M059J (cell line): ENCODE measurements at places on chromosomes 2 and 18.

DNA sequence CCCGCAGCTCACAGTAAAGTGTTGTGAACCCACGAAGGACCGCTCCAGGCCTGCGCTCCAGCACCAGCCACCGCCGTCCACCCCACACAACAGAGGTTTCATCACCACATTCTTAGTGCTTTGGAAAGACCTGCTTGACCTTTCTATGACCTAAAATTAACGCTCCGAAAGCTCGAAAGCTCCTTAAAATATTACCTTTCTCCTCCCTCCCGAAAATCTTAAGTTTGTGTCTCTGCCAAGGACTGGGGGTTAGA lies 149.2 kb downstream of the TWIST2 start:
- DNase-seq, result no peak

- DNase-seq, result peak; percentile 40
Observed at GRCh38 chr2:45452866-45453265, 158.2 kb downstream of the SRBD1 start.

GRCh38 chr2:196887431-196887830 lies 39.1 kb downstream of the PGAP1 start:
- DNase-seq, result peak; percentile 4

DNA sequence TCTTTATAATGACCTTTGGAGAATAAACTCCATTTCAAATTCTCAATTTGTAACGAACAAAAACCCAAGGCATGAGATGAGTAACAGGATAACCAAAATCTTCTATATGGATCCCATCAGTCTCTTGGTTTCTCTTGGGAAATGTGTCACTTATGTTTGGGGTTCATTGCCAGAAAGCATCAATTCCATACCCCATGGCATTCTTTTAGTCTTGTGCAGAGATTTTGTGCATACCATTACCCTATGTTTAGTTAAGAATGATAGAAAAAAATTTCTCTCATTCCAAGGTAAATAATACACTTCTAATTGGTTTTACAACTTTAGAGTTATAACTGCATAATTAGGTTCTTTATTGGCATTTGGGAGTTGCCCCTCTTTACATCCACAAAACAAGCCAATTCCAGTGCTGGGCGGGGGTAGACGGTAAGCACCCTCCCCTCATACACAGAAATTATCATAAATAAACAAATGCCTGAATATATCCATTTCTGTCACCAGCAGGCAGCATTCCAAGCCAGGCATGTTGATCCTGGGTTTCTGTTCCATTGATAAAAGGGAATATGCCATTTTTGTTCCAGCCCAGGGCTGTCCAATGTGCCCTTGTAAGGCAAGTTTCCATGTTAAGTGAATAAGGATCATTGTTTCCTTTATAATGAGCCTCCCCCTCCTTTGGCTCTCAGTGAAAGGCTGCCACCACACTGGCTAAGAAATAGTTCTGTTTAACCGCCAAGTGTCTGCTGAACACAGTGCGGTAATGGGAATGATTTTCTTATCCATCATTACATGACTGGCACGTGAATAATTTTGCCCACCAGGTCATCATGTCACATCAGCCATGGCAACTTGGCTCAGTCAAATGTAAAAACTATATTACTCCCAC lies 680.1 kb upstream of the ZEB2 start:
- DNase-seq, result no peak

DNA sequence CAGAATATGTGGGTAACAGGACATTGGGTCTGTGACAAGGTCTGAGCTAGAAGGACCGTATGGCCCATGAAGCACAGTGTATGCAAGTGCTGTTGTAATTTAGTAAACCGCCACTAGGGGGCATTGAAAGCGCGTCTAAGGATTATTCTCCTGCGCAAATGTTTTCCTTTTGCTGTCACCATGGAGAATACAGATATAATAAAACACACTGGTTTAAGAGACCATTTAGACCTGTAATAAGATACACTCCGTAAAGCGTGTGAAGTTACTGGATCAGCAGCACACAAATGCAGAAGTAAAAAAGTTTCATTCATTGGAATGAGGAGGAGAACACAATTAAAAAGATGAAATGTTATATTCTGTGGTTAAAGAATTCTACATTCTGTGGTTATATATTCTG lies 272.4 kb downstream of the AGAP1 start:
- peak; percentile 85 for DNase-seq

- peak; percentile 18 for DNase-seq
Observed at GRCh38 chr2:9519250-9519649, 36.4 kb downstream of the ADAM17 start.

DNA sequence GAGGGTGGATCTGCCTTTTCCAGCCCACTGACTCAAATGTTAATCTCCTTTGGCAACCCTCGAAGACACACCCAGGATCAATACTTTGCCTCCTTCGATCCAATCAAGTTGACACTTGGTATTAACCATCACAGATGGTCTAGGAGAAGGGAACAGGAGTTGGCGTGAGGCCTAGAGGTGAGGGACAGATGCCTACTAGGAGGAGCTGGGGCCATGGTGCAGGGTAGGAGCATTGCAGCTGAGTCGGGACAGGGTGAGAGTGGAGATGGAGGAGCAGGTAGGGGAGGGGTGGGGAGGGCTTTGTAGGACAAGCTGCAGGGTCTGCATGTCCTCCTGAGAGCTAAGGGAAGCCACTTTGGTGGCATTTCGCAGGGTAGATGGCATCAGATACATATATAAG lies 140.0 kb downstream of the VAPA start:
- no peak for DNase-seq

GRCh38 chr18:65623676-65624075 lies 127.1 kb upstream of the CDH7 start:
- no peak for DNase-seq

DNA sequence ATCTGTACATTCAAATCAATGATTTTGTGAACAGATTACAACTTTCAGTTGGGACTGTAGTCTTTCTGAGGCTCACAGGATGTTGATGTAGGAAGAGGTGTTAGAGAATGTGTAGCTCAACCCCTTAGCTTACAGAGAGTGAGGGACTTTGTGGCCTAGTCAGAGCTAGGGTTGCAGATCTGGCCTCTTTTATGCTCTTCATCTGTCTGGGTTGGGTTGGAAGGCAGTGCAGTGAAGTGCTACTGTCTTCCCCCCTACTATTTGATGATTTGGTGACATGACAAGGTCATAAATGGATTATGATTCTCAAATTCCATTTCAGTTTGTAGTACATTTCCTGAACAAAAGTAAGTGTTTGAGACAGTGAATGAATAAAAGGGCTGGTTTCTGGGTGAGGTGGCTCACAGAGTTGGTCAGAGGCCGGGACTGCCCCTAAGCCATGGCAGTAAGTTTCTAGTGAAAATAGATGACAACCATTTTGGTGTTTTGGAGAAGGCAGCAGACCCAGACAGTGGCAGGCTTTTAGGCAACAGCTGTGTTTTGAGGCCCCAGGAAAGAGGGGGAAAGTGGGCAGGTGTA lies 21.6 kb downstream of the MAP4K4 start:
- no peak for DNase-seq

- no peak for DNase-seq
Observed at GRCh38 chr2:11038641-11039040, 116.6 kb upstream of the SLC66A3 start.

- DNase-seq, result no peak
Observed at GRCh38 chr2:133941666-133942065, 312.2 kb upstream of the MGAT5 start.

DNA sequence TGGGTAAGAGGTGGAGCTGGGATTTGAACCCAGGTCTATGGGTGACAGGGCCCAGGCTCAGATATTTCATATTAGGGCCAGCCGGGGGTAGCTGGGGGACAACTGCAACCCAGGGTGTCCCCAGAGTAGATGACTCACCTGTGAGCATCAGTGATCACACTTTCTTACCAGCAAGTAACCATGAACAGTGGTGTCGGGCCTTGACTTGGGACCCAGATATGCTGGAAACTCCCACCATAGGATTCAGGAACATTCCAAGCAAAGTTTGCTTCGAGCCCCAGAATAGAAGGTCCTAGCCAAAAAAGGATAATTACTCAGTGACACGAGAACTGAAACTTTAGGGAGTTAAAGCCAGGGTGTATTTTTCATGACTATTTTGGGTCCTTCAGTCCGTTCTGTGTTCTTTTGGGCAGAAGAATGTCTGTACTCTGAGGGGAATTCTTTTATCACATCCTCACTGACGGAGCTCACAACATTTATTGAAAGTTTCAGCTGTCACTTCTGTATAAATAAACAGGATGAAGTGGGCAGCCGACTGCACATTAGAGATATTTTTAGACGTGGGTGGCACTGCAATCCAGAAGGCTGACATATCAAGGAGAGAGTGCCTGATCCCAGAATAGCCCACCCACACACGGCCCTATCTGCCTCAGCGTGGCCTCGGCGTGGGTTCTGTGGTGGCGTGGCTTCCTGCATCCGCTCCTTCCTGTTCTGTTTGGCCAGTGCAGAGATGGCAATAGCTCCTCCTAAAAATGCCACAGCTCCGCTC lies 45.6 kb downstream of the RAMP1 start:
- DNase-seq, result peak; percentile 62

DNA sequence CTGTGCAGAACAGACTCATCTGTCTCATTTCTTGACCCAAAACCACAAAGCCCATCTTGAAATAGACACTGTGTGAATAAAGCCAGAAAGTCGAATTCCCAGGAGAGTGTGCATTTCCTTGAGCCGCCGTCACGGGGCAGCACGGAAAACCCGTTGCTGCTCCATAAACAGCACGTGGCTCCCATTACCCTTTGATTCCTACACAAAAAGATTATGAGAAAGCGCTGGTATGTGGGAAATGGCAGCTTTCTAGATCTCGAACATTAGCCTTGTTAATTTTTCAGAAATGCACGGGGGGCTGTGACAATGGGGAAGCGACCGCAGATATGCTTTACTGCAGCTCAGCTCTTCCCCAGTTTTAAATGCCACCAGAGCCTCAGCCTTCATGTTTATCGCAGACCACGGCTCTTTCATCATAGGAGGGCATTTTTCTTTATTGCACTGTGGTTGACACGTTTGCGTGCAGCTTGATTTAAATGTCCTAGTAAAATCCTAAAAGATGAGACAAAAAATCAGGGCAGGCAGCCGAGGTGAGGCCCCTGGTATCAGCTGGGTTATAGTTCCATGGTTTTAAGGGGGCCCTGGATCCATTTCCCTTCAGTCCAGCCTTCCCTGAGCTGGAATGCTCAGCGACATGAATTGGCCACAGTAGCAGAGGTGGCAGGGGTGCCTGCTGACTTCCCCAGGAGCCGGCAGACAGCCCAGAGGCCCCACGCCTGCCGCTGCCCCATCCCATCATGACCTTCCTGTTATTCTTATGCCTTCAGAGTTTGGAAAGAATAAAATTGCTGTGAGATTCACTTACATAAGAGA lies 249.3 kb downstream of the NDUFA10 start:
- DNase-seq, result no peak

- DNase-seq, result no peak
Observed at GRCh38 chr2:231985823-231986261, 24.3 kb downstream of the DIS3L2 start.

DNA sequence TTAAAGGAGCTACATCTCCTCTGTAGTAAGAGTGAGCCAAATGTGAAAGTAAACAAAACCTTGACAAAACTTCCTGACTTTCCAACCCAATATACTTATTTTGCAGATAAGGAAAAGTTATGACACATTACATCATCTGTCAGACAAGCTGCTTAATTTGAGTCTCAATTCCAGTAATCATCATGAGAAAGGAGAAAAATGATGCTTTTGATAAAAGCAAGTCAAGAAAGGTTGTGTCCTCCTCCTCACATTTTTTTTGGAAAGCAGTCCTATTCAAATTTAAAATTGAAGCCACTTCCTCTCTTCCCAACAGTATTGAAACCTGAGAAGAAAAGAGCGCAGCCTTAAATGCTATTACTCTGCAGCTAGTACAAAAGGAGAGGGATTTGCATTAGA lies 519.6 kb downstream of the LRP1B start:
- DNase-seq, result no peak
